Glomerular endothelial cell (primary cell): ENCODE measurements at places on chromosomes 13 and 19. TPM values are rescaled to one million over a fixed set of nuclear protein-coding genes. Genes with fewer than 3 reads are reported as not detected.
A peak's percentile ranks its signal among the peaks of the same experiment; 100 is the strongest.

- DNase-seq, result no peak
These were observed 229.3 kb downstream of the MYO16 start for GRCh38 chr13:108858676-108859075.

GRCh38 chr13:48585456-48585840, 52.6 kb upstream of the RCBTB2 start:
- peak; percentile 77 for DNase-seq

DNA sequence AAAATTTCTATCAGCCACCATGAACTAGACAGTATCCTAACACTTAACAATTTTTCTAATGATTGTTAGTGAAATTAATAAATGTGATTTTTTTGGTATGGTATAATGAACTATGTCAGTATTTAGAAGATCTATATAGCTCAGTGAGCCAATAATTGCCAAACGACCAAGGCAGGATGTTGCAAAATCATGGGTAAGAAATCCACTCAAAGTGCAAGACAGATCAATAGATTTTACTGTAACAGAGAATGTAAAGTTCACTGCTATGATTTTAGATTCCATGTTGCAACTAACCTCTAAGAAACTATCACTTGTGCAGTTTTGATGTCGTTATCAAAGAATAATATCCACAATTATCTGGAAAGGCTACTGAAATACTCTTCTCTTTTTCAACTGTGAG, 44.0 kb upstream of the MYCBP2 start:
- no peak for DNase-seq

DNA sequence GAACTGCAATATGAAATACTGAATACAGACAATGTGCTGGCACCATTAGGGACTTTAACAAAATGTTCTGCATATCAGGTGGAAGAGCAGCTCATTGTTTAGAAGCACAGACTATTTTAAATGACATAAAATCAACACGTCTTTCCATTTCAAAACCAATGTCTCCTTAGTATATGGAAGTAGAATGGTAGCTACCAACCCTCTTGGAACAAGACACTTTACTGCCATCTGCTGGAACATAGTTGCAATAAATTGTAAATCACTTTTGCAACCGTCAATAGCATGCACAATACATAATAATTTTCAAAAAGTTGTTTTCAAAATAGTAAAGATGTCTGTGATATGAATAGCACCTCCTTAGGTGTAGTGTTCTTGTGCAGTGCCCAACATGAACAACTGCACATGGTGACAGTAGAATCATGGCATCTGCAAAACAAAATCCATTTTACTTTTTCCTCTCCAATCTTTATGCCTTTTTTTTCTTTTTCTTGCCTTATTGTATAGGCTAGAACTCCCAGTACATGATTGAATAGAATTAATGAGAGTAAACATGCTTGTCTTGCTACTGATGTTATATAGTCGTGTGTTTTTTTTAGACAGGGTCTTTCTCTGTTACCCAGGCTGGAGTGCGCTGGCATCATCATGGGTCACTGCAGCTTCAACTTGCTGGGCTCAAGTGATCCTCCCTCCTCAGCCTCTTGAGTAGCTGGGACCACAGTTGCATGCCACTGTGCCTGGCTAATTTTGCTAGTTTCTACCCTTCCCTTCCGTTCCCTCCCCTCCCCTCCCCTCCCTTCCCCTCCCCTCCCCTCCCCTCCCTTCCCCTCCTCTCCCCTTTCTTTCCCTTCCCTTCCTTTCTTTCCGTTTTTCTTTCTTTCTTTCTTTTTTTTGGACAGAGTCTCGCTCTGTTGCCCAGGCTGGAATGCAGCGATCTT, 7.8 kb upstream of the LYPD5 start:
- DNase-seq, result peak; percentile 47

DNA sequence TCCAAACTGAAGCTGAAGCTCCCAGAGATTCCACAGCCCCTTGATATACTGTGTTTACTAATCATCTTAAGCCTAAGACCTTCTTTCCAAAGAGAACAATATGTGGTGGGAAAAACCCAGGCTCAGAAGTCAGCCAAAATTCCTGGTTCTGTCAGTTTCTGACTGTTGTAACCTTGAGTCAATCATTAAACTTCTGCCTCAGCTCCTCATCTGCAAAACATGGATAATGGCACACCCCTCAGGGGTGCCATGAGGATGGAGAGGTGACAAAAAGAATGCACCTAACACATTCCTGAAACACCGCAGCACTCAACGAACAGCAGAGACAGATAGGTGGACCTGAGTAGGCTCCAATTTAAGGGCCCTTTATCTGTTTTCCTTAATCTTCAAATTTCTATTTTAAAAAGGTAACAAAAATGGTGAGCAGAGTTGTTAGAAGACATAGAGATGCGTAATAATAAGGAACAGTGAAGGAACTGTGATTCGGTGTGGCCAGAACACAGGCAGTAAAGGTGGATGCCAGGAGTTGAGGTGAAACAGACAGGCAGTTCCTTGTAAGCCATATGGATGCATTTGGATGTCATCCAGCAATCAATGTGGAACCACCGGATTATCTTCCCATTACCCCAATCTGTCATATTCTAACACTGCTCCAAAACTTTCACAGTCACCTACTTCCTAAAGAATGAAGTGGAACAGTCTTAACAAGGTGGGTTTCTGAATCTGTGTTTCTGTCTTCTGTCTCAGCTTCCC, 56.6 kb upstream of the DOCK9 start:
- DNase-seq, result no peak

DNA sequence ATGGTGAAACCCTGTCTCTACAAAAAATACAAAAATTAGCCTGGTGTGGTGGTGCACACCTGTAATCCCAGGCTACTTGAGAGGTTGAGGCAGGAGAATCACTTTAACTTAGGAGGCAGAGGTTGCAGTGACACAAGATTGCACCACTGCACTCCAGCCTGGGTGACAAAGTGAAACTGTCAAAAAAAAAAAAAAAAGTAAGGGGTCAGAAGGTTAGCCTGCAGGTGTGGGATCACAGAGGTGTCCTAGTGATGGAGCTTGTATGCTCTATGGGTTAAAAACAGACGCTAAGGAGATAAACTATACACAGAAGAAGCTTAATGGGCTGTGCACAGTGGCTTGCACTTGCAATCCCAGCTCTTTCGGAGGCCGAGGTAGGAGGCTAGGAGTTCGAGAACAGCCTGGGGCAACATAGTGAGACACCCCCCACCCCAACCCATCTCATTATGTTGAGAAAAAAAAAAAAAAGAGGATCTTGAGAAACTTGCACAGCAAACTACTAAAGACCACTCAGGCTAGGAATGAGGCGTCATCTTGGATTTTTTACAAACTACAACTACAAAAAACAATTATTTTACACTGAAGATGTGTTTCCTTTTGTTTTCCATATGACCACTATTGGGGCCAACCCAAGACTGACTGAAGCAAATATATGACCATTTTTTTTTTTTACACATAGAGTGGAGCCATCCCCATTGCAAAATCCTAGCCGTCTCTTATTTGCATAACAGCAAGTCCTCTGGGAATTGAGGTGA, 7.9 kb downstream of the FOSB start:
- DNase-seq, result no peak

DNA sequence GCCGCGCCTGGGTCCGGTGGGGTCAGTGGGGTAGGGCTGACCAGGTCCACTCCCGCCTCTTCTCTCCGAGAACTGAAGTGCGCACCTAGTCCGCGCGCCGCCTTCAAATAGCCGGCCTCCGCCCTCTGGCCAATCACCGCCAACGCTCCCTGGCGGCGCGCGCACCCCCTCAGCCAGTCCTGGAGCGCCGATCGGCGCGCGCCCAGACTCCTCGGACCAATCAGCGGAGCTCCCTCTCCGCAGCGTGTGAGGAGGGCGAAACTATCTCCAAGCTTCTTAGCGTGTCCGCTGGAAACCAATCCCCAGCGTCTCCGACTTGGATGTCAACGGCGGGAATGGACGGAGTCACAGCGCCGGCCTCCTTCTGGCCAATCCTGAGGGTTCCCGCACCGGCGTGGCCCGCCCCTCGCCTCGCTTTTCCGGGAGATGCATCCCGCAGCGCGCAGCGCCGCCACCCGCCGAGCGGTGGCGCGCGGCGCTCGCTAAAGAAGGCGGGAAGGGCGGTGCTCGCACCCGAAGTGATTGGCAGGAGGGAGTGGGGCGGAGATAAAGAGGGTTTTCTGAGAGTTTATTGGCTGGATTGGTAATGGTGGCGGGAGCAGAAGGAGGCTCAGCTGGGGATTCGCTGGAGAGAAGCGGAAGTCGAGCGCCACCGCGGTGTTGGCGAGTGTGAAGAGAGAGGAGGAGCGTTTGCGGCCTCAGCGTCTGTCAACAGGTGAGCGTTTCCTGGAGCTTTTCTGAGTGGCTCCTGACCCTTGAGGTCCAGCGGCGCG, at the start of gene ASF1B:
Gene ASF1B, minus strand, starts transcription at position 81 of the 773 bp plus-strand sequence. CDS start 133 bp downstream, outside the sequence.
- DNase-seq, result peak; percentile 98

GRCh38 chr13:42215578-42216421, 56.2 kb upstream of the AKAP11 start:
- DNase-seq, result peak; percentile 9

DNA sequence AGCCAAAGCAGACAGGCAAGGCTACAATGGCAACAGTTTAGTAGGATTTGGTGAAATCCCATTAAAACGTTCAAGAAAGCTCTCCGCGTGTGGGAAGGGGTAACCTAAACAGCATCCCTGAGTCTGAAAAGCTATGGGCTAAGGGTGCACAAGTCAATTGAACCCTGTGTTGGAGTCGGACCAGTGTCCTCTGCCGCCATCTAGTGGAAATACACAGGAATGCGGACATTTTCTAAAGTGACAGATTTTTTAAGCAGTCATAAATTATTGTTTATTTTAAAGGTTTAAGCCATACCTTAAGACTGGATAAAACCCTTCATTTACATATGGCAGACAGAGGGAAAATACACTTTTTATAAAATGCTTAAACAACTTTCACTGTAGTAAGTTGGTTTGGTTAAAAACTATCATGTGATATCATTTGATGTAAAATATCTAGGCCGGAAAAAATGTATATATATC, 26.5 kb upstream of the LSM14A start:
- peak; percentile 23 for DNase-seq

GRCh38 chr19:10719466-10719961, 1.6 kb downstream of the DNM2 start:
- no peak for DNase-seq

- no peak for DNase-seq
These were observed 222.7 kb downstream of the GPC5 start for GRCh38 chr13:91621161-91621560.

- DNase-seq, result no peak
These were observed 28.8 kb downstream of the TSSK6 start for GRCh38 chr19:19486343-19487076.

DNA sequence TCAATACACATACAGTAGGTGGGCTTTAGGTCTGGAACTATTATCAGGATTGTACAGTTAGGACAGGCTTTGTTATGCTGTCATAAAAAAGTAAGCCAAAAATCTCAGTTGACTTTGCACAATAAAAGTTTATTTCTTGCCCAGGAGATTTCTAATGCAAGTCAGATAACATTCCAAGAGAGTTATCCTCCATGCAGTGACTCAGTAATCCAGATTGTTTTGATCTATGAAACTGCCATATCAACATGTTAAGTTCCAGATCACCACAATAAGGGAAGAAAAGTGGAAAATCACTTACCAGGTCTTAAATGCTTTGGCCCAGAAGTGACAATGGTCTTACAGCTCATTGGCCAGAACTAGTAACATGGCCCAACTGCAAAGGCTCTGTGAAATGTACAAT, 636.2 kb upstream of the KLF12 start:
- DNase-seq, result no peak

DNA sequence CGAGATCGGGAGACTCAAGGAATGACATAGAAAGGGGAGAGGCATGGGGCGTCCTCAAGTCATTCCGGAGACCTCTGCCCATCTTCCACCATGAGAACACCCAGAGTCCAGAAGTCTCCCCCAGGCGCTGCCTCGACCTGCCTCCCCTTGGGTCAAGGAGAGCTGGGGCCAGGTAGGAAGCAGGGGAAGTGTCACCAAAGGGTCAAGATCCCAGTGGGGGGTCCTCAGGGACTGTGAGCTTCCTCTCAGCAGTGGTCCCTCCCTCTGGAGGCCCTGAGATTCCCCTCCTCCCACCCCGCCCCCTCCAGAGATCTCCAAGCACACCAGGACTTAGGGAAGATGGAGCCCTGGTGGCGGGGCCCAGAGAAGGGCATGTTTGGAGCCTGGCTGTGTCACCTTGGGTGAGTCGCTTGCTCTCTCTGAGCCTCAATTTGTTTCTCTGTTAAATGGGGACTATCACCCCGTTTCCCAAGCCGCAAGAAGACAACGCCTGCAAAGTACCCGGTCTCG, 919 bp downstream of the DACT3 start:
- no peak for DNase-seq

- no peak for DNase-seq
These were observed 37.8 kb upstream of the SOX1 start for GRCh38 chr13:112029143-112029542.

DNA sequence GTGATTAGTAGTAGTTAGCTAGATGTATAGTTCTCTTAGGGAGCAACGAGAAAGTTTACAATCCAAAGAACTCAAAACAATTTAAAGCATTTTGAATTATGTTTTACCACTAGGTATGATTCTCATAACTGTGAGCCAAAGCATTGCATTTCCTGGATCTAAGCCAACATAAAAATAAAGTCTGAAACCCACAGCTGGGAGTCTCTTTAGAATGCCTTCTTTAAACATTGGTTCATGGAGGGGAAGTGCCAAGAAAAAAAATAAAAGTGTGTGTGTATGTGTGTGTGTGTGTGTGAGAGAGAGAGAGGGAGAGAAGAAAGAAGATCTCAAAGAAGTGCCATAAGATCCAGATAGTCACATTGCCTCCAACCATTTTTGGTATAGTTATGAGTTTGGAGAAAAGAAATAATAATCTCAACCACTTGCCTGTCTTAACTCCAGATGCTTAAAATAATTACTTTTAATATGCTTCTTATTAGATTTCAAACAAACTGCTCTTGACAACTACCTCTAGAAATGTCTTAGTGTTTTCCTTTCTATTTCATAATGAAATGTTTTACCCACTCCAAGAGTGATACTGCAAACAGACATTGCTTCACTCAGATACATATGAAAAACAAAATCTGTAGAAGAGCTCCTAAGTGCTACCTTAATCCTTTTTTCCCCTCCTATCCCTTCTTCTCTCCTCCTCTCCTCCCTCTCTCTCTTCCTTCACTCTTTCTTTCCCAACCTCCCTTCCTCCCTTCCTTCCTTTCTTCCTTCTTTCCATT, 554.1 kb downstream of the KCTD12 start:
- DNase-seq, result no peak

DNA sequence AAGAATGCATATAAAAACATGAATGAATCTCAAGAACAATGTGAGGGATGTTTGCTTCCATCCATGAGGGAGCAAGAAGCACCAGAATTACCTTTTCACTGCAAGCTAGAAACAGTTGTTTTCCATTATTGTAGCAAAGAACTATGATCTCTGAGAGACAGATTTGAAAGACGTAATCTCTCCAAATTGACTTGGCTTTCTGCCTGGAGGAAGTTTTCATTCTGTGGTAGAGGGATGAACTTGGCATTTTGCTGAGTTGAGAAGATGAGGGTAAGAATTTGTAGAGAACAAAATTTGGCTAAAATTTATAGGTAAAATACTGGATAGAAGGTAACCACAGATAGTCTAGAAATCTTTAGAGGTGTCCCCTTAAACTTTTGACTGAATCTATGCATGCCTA, 496.8 kb downstream of the TDRD3 start:
- no peak for DNase-seq

GRCh38 chr13:33994198-33994597, 176.2 kb downstream of the RFC3 start:
- no peak for DNase-seq

- DNase-seq, result no peak
These were observed 3.6 kb downstream of the SERTAD1 start for GRCh38 chr19:40421993-40422747.

- DNase-seq, result no peak
These were observed 1.3 kb downstream of the CYP4F3 start for GRCh38 chr19:15641901-15642491.

Gene CRB3
- 0.34 TPM in 1 of 2 replicates, not detected in the other for total RNA-seq
